ENCODE measurements at places on chromosomes 4 and X.

DNA sequence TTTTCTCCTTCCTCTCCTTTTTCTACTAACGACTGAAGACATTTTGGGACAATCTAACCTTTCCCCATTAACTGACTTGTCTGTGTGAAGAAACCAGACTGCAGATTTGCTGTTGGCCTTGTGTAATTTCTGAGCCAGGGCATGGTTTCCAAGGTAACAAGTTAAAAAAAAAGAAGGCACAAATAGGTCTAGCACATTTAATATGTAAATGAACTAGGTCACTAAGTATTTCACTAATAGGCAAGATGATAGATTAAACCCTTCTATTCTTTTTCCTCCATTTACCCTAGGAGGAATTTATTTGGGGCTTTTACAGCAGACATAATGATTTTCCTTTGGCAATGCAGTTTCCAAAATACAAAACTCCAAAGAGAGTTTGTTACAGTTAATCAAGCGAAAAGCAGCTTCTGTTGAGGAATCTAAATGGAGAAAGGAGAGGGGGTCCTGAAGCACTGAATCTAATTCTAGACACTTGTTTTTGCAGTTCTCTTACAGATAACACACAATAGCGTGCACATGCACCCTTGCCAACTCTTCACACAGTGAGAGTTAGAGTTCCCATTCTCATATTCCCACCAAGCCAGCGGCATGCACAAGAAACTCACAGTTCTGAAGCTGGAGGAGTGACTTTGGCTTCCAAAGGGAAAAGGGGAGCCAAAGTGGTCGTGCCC is 72.0 kb downstream of the TSPAN5 start:
- no peak for DNase-seq

GRCh38 chrX:109943092-109943739 is 59.7 kb upstream of the TMEM164 start:
- no peak for DNase-seq

DNA sequence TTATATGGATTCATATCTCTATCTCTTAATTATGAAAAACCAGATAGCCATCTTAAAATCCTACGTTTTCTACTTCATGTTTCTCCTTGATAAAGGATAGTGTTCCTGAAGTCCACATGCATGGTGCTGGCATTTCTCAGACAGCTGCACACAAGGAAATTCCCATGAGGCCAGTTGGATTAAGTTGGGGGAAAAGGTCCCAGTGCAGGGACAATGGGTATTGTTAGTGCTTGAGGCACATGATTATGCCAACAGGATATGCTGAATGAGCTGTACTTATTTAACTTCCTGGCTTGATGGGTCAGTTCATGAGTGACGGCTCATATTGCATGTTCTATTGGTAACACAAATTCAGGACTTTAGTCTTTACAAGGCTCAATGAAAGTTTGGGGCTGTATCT is 913.9 kb upstream of the NDST4 start:
- DNase-seq = no peak

GRCh38 chr4:163448540-163449203 is 24.9 kb downstream of the TKTL2 start:
- no peak for DNase-seq

GRCh38 chrX:102845020-102845419 is 92.1 kb upstream of the RAB40AL start:
- DNase-seq = no peak

- no peak for DNase-seq
These were observed 39.2 kb downstream of the FAM241A start for GRCh38 chr4:112184438-112184837.

DNA sequence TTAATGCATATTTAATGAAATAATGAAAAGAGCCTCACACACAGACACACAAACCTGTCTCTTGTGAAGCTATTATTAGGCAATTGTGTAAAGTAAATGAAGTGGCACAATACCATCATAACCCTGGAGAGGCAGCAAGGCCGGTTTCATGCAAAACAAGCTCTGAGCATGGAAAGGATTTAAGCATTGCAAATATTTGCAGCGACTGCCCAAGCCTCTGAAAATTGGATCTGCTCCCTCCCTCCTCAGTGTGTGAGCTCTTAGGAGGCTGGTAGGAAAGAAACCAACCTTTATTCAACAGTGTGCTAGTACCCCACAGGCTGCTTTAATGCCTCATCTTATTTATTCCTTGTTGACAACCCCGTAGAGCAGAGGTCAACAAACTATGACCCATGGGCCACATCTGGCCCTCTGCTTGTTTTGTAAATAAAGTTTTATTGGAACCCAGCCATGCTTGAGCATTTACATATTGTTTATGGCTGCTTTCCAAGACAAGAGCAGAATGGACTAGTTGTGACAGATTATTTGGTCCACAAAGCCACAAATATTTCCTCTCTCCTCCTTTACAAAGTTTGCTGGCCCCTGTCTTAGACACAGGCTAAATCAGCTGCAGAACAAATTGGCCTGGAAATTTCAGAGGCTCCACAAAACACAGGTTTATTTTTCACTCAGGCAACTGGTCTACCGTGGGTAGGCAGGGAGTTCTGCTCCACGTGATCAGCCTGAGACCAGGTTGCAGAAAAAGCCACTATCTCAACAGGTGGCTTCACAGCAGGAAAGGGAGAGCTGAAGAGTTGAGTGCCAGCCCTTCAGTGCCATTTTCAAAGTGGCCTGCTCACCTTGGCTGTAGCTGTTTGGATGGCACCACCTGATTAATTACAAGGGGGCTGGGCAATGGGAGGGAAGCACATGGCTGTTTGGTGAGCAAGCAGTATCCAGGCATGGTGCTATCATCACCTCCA is 16.8 kb downstream of the RS1 start:
- no peak for DNase-seq

DNA sequence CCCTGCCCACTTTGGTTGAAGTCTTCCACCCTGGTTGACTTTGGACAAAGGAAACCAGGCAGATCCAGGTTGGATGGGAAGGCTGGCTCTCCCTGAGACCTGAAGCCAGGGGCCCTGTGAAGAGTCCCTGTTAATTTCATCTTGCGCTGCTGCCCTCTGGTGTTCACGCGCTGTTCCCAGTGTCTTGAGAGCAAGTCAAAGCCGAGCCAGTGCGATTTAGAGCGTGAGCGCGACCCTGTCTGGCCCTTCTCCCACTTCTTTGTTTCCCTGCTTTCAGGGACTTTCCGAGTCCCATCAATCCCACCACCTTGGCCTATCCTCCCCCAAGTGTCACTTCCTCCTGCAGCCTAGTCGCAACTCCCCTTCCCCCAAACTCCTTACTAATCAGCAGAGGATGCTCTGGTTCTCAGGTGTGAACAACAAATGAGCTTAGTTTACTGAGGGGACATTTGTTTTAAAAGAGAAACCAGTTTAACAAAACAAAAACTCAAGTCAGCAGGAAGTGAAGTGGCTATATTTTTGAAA is 25.8 kb upstream of the CHRNA9 start:
- peak; percentile 96 for DNase-seq

GRCh38 chr4:13992975-13993520 is 365.5 kb upstream of the BOD1L1 start:
- DNase-seq = no peak

DNA sequence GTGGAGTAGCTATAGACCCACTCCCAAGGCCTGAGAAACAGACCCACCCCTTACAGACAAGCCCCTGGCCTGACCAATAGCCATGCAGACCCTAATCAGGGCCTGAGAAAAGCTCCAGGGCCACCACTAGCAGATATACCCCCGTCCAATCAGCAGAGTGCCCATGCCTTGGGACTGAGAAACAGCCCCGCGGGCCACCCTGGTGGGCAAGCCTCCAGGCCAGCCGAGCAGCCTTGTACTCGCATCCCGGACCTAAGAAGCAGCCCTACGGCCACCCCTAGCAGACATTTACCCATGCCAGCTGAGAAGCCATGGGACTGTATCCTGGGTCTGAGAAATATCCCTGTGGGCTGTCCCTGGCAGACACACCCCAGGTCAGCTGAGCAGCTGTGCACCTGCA is 436.5 kb downstream of the SMARCA1 start:
- DNase-seq = no peak

DNA sequence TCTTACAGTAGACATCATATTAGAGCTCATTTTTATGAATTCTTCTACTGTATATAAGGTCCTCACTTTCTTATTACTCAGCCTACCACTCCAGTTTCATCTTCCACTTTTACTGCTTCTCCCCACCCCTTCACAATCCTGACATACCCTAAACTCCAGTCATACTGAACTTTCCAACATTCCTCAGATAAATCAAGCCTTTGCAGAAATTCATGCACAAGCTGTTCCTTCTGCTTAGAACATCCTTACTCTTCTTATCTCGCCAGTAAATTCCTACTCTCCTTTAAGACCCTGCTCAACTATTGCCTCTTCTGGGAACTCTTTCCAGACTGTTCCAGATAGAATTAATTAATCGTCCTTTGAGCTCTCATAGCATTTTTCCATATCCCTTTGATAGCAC is 24.8 kb downstream of the RTL9 start:
- no peak for DNase-seq

DNA sequence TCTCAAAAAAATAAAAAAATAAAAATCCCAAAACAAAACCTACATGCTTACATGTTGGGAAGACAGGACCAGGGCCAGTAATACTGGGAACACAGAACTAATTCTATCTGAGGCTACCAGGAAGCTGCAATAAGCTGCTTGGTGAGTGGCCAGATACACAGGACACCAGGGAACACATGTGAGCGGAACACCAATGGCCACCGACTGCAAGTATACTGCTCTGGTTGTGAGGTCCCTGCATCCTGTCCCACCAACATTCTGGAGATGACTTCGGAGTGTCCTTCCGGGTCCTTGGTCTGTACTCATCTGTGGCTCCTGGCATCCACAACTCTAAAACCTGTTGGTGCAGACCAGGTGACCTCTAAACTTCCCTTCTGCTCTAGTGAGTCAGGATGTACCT is 2.7 kb downstream of the TNIP2 start:
- no peak for DNase-seq

DNA sequence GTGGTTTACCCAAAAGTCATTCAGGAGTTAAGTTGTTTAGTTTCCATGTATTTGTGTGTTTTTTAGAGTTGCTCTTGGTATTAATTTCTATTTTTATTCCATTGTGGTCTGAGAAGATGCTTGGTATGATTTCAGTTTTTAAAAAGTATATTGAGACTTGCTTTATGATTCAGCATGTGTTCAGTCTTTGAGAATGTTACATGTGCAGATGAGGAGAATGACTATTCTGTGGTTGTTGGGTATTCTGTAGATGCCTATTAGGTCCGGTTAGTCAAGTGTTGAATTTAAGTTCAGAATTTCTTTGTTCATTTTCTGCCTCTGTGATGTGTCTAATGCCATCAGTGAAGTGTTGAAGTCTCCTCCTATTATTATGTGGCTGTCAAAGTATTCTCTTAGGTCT is 249.4 kb downstream of the ARHGAP10 start:
- DNase-seq = no peak

DNA sequence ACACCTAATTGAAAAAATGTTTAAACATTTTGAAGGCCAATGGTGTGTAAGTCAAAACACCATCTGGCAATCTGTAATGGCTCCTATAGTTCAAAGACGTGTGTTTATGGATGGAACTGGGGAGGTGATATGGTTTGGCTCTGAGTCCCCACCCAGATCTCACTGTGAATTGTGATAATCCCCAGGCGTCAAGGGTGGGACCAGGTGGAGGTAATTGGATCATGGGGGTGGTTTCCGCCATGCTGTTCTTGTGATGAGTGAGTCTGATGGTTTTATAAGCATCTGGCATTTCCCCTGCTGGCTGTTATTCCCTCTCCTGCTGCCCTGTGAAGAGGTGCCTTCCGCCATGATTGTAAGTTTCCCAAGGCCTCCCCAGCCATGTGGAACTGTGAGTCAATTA is 52.2 kb downstream of the ADRA2C start:
- DNase-seq = no peak

GRCh38 chrX:63754136-63754859 is 30.7 kb downstream of the ARHGEF9 start:
- peak; percentile 22 for DNase-seq

DNA sequence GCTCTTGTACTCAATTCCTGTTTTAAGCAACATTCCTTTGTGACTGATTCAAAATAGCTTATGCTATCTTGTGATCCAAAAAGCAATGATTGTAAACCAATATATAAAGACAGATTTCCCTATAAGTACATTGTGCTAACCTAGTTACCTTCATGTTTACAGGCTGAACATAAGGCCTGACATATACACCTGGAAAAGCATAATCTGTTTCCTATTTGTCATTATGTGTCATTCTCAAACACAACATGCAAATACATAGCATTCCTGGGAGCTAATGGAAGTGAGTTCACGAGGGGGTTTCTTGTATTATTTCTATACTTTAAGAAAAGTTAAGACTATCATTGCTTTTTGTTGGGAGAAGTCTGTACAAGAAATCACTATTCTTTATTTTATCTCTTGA is 638.1 kb upstream of the AGA start:
- no peak for DNase-seq

DNA sequence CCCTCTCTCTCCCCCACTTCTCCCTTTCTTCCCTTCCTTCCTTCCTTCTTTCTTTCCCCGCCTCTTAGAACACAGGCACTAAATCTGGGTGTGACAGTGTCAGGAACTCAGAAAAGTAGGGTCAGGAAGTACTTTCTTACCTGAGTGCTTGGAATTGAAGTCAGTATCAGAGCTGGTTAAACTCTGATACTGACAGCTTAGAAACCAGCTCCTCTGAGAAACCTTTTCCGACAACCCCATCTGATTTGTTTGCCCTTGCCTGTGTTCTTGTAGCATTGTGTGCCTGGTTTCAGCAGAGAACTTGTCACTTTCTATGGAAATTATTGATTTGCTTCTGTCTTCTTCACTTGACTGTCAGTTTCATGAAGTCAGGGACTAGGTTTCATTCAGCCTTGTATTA is 113.9 kb downstream of the AASDH start:
- DNase-seq = no peak

GRCh38 chr4:53963781-53964180 is 100.6 kb downstream of the CHIC2 start:
- DNase-seq = no peak

All from activated CD4-positive, alpha-beta T cell treated with anti-CD3 and anti-CD28 coated beads, Interleukin-2, amount 50 U/mL, for 48 hours (primary cell).